ENCODE measurements at places on chromosomes 3 and 15.

DNA sequence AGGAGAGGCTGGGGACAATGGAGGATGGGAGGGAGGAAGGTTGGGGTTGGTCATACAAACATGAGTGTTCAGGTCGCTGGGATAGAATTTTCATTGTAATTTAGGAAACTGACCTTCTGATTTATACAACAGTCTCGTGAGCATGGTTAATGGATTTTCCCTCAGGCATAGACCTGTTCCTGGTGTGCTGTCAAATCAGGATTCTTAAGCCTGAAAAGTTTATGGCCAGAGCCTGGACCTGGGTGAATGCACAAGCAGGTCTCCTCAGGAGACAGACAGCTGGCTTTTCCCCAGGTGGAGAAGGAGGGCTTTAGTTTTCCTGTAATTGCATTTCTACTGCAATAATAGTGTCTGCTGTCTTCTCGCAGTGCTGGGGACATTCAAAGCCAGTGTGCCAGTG is 338.0 kb downstream of the SHQ1 start:
- DNase-seq, result no peak

DNA sequence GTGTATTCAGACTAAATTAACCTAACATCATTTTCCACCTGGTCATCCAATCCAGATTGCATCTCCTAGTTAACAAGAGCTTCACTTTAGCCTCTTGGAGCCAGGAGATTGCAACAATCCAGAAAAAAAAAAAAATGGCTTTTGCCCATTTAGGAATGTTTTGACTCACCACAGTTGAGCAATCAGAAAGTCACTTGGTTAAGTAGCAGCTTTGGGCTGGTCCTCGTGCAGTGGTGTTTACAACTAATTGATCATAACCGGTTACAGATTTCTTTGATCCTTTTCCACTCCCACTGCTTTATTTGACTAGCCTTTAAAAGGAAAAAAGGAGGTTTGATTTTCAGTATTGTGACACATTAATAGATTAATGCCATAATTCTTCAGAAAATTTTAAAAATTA is 688.8 kb upstream of the CCDC54 start:
- no peak for DNase-seq

GRCh38 chr15:57364282-57365007 is 11.9 kb upstream of the CGNL1 start:
- no peak for DNase-seq

DNA sequence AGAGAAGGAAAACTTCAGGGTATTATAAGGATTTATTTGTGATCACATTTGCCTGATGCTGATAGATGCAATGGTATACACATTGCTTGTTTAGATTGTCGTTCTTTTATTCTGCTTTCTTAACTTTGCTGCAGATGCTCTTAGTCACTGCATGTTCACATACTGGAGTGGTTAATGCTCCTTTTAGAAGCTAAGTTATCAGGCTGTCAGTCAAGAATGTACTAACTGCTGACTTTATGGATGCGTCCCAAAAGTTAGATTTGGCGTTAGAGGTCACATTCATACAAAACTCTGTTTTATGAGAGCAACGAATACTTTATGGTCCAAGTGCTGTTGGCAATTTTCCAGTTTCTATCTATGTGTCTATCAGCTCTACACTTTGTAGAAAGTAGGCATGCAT is 160.7 kb downstream of the BBX start:
- no peak for DNase-seq

GRCh38 chr15:86557018-86557550 is 477.4 kb downstream of the AGBL1 start:
- no peak for DNase-seq

DNA sequence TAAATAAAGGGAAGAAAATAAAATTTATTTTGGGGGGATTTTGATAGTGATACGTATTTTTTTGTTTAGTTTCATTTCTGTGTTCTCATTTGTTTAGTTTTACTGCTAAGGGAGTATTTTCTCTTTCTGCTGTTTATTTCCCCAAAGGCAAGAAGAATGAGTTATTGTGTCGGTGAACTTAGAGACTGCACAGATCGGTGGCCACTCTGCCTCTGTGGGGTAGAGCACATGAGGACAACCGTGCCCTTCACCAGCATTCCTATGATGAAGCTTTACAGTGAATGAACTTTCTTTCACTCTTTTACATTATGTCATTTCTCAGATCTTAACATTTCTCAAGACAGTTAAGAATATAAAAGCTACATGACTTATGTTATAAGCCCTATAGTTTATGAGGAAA is 214.4 kb downstream of the OCA2 start:
- no peak for DNase-seq

DNA sequence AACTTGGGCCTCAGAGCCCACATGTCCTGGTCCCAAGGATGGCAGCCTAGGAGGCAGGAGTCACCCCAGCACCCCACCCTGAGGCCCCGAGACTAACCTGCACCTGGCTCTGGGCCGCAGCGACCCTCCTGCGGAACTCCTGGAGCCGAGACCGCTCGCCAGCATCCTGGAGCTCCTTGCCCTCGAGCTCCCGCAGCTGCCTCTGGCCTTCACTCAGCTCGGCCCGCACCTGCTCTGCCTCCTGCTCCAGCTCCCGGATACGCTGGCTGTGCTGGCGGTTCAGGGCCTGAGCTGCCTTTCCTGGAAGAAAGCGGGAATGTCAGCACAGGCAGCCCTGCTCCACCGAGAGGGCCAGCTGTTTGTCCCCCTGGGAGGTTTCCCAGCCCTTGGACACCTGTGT is 13.2 kb downstream of the KIF7 start:
- no peak for DNase-seq

- no peak for DNase-seq
Measured at GRCh38 chr3:134932035-134932434, 137.0 kb downstream of the EPHB1 start.

- no peak for DNase-seq
Measured at GRCh38 chr3:156631323-156631722, 43.1 kb upstream of the TIPARP start.

DNA sequence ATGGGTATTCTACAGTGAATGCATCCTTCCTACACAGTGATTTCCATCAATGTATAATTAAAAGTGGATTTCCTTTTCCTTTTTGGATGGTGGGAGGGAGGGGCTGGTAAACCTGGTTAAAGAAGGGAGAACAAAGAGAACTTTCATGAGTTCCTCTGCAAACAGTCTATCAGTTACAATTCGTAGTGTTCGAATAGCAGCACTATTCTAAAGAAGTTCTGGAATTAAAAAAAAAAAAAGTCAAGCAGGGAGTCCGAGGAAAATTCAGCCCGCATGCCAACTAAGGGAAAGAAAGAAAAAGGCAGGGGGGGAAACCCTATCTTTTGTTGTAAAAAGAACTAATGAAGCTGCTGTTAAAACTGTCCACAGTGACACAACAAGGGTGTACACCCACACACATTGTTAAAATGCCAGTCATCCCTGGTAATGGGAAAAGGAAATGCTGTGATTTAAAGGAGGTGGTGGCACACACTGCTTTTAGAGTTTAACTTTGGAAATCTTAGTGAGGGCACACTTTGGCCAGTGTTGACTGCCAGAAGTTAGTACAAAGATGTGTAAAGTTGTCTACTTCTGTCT is 521.2 kb downstream of the ZIC1 start:
- DNase-seq, result no peak

DNA sequence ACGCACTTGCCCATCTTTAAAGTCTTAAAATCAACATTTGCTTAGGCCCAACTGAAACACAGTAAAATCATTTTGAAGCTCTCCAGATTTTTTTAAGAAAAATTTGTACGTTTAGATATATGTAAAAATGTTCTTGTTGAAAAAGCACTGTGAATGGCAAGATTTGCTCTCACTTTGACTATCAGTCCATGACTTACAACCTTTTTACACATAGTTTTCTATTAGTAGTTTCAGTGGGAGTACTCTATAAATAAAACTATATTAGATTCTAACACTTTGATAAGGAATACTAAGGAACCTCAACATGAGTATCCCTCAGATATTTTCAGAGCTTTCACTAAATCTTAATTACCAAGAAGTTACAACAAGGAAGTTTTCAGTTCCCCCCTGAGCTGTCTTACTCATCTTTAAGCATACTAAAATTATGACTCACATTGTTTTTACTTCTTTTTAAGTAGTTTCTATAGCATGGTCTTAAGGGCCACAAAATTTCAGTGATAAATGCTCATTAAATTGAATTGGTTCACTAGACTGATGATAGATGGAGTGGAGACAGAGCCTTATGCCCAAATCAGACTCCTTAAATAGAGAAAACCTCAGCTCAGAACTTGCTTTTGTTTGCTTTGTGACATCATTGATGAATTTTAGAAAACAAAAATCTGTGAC is 31.6 kb upstream of the RAP2B start:
- no peak for DNase-seq

GRCh38 chr3:155944081-155944480 is 73.6 kb downstream of the GMPS start:
- DNase-seq, result no peak

GRCh38 chr3:191158247-191158646 is 40.8 kb upstream of the OSTN start:
- DNase-seq, result no peak

- DNase-seq, result no peak
Measured at GRCh38 chr3:179716226-179716625, 63.4 kb downstream of the USP13 start.

- DNase-seq, result no peak
Measured at GRCh38 chr3:108408883-108409799, 101.3 kb downstream of the MYH15 start.

- no peak for DNase-seq
Measured at GRCh38 chr3:79329154-79329553, 438.6 kb downstream of the ROBO1 start.

- no peak for DNase-seq
Measured at GRCh38 chr3:51937014-51937413, 4.7 kb downstream of the RRP9 start.

DNA sequence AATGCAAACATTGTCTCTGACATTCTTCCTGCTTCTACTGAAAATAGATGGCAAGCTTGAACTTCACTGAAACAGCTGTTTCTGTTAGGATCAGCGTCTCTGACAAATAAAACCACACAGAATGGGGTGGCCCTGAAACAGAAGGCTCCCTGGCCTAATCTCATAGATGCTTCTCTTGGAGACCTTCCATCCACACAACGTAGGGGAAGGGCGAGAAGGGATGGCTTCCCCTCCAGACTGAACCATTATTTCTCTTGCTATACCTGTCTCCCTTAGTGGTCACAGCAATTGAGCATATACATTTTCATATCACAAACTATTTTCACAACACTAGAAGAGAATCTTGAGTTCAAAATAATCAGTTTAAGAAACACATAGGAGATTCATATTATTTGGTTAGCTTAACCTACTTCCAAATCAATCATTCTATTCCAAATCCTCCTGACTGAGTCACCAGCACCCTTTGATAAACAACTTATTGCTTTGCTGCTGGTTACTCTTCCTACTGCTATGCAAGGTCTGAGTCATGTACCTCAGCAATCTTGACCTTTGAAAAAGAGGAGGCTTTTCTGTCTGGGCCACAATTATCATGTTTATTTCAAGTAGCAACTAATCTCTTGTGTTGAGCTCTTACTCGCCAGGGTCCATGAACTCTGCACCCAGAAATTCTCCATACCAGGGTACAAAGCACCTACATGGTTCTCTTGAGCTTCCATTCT is 45.5 kb downstream of the CBLB start:
- DNase-seq, result no peak

GRCh38 chr15:85312486-85312885 is 67.9 kb upstream of the AKAP13 start:
- DNase-seq, result no peak
